ENCODE measurements at places on chromosomes 3 and 15. TPM values are rescaled to one million over a fixed set of nuclear protein-coding genes. Genes with fewer than 3 reads are reported as not detected.

TP63 gene
- total RNA-seq: 0.19 TPM

- DNase-seq: no peak
Observed at GRCh38 chr3:161230621-161231171, 9.6 kb downstream of the NMD3 start.

DNA sequence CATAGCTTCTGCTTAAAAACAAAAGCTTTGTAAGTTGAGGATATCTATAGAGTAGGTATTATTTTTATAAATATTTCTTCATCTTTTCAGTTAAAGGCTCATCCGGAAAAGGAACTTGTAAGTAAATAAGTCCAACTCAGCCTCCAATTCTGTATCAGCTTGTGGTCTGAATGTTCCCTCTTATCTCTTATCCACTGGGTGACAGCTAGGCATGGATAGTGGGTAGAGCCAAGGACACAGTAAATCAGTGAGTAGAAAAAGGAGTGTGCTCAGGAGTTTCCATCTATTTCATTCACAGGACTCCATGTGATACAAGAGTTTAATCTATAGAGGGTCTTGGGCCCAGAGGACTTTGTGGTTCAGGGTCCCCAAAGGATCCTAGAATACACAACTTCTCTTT, 50.9 kb downstream of the FRMD5 start:
- no peak for DNase-seq

DNA sequence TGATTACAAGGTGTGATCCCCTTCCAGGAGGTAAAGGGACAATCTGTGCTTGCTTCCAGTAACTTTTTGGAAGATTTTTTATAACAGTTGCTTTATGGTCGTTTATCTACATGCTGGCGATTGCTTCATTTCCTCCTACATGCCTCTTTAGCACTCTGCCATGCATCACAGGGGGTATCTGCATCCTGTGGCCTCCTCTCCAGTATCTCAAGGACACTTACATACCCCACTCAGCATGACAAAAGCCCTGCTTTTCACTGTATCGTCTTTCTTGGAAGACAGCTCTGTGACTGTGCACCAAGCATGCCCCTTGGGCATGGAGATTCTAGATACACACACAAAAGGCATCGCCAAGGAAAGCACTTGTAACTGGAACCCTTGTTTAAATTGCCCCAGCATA, 25.3 kb downstream of the CAPN3 start:
- DNase-seq: no peak

THSD4 gene
- 11.6 TPM for total RNA-seq
